ENCODE measurements at places on chromosomes 5 and 9.

DNA sequence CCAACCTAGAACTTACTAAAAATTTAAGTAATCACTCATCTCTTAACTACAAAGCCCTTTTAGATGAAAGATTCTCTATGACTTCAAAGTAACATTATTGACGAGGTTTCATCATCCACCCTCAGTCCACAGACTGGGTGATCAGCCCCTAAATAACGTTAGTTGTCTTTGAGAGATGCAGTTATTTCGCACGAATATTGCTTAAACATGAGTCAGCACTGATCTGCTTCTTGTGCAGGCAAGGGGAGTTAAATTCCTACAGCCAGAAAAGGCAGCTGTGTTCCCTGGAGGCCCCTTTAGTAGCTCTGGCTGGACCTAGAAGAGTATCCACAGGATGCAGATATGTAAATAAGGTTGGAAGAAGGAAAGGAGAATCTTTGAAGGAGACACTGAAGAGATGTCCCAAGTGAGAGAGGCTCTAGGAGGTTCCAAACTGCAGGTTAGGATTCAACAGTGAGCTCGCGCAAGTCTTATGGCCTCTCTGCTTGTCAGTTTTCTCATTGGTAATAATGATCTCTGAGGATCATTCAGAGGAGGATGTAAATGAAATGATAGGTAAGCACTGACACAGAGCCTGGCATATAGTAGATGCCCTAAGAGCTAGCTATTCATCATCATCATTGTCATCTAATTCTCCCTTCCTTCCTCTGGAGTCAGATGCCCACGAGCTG lies 122.2 kb upstream of the MAN2A1 start:
- no peak for DNase-seq

GRCh38 chr9:78288214-78288892 lies 8.6 kb upstream of the PSAT1 start:
- DNase-seq, result no peak

GRCh38 chr9:22055090-22055489 lies 46.0 kb upstream of the CDKN2B start:
- no peak for DNase-seq

DNA sequence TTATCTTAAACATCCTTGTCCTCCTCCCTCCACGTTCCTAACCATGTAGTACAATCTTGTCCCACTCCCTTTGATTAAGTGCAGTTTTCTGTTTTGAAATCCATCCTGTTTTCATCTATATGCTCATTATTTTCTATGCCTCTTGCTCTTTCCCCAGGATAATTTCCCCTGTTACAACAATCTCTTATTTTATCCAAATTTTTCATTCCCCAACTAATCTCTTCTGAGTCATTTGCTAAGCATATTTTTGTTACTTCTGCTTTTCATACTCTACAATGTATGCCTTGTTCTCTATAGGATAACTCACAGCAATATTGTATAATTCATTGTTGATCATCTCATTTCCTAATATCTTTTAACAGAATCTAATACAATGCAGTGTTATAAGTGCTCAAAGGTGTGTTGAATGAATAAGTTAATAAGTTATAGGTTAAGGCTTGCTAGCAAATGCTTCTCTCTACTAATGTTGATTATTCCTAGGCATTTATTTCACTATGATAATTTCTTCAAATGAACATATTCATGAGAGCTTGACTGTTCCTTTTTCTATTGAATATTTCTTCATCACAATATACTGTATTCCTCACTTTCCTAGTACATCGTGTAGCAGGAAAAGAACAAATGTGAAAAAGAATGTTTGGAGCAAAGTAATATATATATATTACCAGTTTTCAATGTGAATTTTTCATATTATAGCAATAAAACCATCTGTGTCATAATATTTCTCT lies 1.5 kb downstream of the OMD start:
- DNase-seq, result no peak

DNA sequence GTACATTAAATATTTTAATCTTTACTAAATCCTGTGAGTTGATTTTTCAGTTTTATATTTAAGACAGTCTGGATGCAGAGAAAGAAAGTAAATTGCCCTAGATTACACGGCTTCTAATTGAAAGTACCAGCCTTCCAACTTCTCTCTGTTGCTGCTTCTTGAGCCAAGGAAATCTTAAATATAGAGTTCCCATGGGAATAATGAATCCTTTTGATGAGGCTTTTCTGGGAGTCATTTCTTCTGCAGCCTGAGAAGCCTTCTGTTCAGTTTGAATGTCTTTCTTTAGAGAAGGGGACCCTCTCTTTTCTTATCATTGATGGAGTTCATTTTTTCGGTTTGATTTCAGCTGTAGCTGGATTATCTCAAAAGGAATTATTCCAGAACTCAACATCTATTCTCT lies 317.3 kb upstream of the PTPRD start:
- no peak for DNase-seq

DNA sequence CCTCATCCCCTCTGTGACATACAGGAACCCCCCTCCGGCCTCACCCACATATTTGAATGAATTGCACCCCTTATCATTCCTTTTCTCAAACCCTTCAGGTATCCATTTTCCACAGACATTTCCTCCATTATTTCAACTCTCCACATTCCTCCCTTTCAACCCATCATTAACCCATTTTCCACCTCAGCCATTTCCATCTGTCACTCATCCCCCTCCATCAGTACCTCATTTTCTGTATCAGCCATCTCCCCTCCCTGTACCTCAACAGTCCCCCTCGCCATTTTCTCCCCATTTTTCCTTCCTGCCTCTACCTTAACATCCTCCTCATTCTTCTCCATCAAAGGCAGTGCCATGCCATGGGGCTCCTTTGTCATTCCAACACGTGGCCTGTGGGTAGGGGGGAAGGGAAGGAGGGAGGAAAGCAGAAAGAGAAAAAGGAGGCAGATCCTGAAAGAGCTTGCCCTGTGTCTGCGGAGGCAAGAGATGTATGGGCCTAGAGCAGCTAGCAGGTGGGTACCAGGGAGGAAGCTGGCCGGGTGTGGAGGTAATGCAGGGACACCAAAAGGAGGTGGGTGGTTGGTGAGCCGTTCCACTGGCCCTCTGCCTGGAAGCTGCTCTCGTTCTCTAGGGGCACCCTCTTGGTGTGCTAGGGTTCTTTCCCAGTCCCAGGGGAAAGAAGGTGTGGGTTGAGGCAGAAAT lies 1.5 kb downstream of the DNAJB5 start:
- DNase-seq, result peak; percentile 62

DNA sequence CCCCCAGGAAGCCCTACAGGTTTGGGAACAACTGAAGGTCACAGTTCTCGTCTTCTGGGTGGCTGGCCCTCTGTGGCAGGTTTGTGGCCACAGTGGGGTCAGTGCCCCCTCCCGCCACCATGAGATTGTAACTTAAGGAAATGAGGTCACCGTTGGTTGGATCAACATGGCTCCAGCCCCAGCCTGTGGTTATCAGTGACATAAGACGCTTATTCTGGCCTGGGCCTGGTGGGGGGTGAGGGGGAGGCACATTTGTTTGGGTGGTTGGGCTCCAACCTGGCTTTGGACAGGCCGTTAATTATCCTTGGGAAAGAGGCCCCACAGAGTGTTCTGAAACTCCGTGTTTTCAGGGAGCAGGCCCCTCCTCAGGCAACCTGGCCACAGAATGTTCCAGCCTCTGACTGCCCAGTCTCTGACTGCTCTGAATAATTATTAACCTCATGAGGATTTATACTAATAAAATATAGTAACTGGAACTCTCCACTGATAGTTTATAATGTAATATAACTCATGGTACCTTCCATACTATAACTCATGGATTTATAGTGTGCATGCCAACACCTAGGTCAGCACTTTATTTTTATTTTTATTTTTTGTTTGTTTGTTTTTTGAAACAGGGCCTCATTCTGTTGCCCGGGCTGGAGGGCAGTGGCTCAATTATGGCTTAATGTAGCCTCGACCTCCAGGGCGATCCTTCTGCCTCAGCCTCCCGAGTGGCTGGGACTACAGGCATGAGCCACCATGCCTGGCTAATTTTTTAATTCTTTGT lies 58.0 kb upstream of the RPL26L1 start:
- no peak for DNase-seq

DNA sequence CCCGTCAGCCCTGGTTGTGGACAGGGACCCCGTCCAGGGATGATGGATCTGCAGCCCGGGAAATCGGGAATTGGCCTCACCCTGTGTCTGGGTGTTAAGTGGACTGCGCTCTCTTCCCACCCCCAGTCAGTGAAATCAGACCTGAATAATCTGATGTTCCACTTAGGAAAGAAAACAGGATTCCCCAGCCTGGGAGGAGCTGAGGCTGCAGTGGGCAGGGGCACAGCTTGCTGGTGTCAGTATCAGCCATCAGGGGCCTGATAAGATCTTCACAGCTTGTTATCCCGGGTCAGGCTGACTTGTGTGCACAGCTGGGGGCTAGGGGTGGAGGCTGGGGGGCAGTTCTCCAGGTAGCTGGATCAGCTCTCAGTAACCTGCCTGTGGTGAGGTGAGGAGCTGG lies 29.1 kb downstream of the LMX1B start:
- DNase-seq, result no peak

- DNase-seq, result no peak
These were observed 88.5 kb downstream of the SUSD1 start for GRCh38 chr9:112086627-112087026.

DNA sequence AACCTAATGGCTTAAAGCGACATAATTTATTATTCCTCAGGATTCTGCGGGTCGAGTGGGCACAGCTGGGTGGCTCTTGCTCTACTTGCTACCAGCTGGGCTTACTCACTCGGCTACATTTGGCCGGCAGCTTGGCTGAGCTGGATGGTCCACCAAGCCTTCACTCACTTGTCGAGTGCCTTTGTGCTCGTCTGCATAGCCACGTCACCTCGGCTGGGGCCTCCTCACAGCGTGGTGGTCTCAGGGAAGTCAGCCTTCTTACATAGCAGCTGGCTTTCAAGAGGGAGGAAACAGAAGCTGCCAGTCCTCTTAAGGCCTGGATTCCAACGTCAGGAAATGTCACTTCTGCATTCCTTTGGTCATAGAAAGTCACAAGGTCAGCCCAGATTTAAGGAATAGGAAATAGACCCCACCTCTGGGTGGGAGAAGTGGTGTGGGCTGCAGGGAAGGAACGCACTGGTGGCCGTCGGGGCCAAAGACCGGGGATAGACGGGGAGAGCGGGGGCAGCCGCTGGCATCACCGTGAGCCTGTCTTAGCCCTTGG lies 75.1 kb upstream of the RUFY1 start:
- DNase-seq, result no peak

DNA sequence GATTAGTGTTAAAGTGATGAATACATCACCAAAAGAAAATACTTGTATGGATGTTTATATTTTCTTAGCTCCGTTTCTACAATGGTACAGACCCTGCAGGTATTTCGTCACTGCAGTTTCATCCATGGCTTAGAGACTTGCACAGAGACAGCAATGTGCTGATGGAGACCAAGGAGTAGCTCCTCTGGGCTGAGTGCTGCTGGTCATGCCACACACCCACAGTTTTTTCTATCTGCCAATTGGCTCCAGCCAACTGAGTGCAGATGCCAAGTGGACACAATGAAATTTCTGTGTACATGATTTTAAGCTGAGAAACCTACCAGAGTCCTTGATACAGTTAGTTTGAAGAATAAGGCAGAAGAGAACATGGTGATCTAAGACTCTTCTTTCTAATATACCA lies 145.9 kb upstream of the ADCY2 start:
- no peak for DNase-seq

DNA sequence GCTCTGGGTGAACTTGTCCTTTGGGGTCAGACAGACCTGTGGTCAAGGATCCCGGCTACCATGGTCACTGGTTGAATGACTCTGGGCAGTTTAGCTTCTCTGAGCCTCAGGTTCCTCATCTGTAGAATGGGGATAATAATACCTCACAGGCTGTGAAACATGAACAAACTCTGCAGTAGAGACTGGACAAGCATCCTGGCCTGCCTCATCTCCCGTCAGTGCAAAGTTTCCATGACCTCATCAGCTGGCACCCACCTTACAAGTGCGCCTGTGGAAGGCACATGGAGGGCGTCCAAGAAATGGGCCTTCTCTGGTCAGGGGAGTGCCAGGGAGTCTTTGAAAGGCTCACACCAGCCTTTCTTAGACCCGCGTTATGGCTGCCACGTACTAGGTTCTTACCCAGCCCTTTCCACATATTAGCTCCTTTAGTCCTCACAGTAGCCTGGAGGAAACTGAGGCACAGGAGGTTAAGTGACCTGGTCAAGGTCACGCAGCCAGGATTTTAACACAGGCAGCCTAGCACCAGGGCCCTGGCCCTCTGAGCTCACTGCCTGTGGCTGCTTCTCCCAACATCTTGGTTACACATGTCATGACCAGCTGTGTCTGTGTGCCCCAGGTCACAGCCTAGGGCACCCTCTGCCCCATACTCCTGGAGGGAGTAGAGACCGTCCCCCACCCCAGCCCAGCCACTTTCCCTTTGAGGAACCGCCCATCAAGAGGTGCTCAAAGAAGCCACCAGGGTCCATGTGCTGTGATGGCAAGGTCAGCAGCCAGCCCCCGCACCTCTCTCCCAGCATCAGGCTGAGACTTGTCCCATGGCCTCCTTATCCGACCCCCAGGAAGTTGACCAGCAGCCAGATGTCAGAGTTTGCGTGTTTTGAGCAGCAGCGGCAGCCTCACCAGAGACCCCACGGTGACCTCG lies 39.4 kb upstream of the RPL26L1 start:
- no peak for DNase-seq

GRCh38 chr9:92725766-92726165 lies 38.9 kb downstream of the BICD2 start:
- DNase-seq, result peak; percentile 63

DNA sequence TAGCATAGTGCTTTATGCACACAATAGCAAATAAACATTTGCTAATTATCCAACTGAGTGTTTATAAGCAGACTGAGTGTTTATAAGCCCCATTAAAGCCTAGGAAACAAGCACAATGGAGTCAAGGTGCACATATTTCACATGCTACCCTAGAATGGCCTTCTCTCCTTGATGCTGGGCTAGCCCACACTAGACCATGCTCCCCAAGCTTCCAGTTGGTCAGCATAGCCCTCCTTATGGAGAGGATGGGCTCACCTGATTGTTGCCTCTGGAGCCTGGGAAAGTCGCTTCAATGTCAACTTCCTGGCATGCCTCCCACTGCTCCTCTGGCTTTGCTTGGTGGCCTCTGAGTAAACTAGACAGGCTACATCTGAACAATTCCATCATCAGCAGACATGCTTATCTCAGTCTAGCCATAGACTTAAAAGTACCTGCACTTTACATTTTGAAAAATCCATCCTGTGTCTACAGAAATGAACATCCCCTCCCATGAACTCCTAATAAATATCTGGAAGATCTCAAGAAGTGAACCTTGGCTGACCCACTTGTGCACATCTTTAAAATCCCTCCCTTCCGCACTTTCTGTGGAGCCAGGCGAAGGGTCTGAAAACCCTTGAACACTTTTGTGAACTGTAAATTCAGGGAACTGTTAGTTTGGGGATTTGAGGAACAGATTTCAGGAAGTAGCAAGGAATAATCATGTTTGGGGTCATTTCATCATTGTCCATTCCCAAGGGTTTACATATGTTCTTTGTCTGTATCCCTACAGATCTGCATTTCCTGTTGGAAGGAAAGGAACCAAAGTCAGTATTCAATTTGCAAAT lies 486.6 kb downstream of the ARHGEF28 start:
- DNase-seq, result no peak

GRCh38 chr9:71250581-71250980 lies 129.2 kb upstream of the TRPM3 start:
- DNase-seq, result no peak

- DNase-seq, result no peak
These were observed 18.8 kb downstream of the GLE1 start for GRCh38 chr9:128523199-128523925.

GRCh38 chr5:161410640-161411039 lies 135.9 kb downstream of the GABRB2 start:
- no peak for DNase-seq

- DNase-seq, result no peak
These were observed 4.4 kb downstream of the TGFBI start for GRCh38 chr5:136033234-136033633.
